ENCODE measurements at places on chromosomes 16 and 17. TPM values are rescaled to one million over a fixed set of nuclear protein-coding genes. Genes with fewer than 3 reads are reported as not detected.

DNA sequence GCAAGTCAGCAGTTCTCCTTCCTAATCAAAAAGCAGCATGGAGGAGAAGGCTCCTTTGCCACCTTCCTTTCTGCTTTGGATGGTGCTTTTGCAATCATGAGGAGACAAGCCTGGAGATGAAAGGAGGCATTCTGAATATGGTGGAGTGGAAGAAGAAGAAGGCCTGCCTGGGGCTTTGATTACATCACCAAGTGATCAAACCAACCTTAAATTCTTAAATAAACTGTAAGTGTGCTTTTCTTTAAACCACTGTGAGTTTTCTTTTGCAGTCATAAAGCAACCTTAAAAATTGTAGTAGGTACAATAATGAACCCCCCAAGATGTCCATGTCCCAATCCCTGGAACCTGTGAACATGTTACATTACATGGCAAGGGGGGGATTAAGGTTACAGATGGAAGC is 31.7 kb upstream of the IL21R start:
- DNase-seq = no peak

- DNase-seq = peak; percentile 63
These were observed 5.7 kb upstream of the RAB40B start for GRCh38 chr17:82703935-82704865.

DNA sequence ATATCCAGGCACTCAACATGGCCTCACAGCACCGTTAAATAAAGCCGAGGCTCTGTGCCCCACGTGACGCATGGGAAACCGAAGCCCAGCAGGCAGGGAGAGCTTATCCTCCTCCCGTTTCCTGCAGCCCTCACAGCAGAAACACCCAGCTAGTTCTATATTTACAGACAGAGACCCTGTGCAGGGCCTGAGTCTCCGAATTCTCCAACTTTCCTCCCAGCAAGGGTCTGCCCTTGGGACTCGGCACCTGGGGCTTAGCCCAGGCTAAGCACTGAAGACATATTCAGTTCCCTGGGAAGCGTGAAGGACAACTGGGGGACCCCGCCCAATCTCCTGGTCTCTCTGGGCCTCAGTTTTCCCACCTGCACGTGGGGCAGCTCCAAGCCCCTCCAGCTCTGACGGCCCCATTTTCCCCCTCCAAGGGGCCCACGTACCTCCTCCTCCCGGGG is 29.2 kb downstream of the TRPV3 start:
- no peak for DNase-seq

DNA sequence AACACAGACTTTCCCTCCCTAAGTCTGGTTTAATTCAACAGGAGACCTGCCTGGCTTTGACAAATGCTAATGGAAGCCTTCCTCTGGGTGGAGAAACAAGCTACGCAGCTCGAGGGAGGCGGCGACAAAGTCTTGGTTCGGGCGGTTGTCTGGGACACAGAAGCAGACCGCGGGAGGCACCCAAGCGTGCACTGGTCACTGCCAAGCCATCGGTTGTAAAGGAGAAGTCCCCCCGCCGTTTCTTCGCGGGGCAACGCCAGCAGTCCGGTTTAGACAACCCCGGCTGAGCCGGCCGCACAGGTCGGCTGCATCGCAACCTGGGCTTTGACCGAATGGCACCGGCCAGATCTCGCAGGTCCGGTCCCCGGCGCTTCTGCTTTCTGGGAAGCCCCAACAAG is 586 bp downstream of the GLYR1 start:
- DNase-seq = peak; percentile 52

DNA sequence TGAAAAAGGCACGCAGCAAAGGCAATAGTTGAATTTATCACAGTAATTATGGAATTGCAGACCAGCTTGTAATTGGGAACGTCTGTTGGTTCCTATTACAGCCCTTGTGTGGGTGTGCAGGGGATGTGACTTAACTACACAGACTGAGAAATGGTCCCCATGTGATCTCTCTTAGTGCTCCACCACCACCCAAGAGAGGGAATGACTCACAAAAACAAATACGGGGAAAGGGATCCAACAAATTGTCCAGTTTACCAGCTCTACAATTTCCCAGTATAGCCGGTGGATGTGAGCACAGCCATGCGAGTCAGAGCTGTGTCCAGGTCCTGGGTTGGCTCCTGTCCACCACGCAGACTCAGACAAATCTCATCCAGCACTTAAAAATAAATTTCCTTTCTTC is 337.9 kb downstream of the GRIN2A start:
- DNase-seq = no peak

DNA sequence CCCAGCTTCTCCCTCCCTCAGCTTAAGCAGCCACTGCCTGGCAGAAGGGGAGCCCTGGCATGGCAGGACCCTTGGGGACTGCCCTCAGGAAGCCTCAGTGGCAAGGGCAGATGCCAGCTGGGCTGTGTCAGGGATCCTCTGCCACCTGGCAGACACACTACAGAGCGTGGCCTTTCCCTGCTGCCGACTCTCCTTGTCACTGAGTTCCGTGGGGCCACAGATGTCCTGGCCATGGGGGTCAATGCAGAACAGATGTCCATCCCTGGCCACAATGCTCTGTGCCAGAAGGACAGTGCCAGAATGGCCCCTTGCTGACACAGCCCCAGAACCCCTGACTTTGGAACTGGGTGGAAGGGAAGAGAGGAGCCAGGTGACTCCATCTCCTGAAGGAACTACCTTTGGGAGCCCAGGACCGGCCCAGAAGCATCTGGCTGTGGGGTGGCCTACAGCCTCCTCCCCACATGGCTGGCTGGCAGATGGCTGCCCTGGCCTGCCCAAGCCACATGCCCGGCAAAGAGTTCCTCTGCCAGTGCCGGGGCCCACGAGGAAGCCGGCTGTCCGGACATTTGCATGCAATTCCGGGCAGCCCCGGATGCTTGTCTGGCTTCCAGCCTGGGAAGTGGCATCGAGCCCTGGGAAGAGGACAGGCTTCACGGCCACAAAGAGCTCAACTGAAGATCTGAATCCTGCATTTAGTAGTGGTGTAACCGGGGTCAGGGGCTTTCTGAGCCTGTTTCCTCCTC is 24.1 kb downstream of the NPTX1 start:
- DNase-seq = no peak

DNA sequence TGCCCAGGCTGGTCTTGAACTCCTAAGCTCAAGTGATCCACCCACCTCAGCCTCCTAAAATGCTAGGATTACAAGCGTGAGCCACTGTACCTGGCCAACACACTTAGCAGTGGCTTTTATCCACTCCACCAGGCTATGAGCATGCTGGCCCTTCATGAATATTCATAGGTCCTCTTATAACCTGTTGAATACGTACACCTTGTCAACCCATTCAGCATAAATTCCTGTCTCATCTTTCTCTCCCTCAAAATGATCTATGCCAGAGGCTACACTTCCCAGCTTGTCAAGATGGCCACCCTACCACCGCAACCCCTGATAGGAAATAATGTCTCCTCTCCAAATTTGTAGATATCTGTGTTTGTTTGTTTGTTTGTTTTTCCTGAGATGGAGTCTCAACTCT is 11.0 kb upstream of the ZG16 start:
- no peak for DNase-seq

DNA sequence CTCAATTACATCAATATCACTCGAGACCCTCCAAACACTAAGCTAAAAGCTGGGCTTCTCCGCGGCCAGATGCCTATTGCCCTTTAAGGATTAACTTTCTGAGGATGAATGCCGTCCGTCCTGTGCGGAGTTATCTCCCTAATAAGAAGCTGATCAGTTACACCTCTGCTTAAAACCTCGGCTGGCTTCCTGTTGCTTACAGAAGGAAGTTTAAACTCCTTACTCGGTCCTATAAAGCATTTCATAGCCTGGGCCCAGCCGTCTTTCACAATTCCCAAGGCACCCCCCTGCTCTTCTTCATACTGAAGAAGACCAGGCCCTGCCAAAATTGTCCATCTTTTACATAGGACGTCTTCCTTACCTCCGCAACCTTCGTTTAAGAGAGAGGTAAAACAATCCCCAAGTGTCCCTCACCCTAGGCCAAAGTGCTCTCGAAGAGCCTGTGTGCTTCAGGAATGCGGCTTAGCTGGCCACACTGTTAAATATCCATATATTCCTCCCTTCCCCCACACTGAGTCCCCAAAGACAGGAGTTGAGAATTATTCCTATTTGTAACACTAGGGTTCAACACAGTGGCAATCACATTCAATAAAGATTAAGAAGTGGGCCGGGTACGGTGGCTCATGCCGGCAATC is 112.6 kb upstream of the IRX5 start:
- no peak for DNase-seq

DNA sequence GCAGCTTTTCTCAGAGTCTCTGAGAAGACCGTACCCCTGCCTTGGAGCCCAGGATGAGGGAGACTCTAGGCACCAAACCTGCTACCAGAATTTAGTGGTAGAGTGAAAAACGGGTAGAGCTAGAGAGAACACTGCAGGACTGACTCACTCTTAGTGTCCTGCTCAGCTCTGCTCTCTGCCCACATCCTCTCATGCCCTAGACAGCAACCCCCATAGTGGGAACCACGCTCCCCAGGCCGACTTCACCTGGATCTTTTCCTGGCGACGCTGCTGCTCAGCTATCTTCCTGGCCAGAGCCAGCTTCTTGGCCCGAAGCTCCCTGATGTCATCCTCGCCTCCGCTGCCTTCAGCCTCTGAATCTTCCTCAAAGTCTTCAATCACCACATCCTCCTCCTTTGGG is 26.7 kb downstream of the HIC1 start:
- no peak for DNase-seq

DNA sequence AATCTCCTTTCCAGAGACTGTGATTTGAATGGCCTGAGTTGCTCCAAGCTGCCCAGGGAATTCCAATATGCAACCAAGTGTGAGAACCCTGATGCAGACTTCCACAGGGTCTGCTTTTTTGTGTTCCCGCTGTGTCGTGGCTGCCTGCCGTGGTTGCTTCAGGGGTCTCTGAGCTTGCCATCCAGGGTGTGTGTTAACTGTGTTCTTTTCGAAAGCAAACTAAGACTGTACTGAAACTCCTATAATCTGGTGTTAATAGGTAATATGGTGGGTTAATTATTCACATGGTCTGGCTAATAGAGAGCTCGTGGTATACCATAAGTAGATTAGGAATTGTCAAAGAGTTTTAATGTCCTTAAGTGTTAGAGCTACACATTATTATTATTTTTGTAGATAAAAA is 20.7 kb downstream of the UBN1 start:
- no peak for DNase-seq

TOM1L1 gene
- total RNA-seq = 48.7 TPM

CDH16 gene
- 0.81 TPM for total RNA-seq

KRTAP1-5 gene
- not detected for total RNA-seq

CPNE7 gene
- 40.4 TPM for total RNA-seq

C16orf89 gene
- total RNA-seq = not detected

SPECC1 gene
- total RNA-seq = 123 TPM

CCT6B gene
- total RNA-seq = 1.5 TPM

TPSAB1 gene
- not detected for total RNA-seq

FUS gene
- total RNA-seq = 490 TPM

Measured in Caco-2 (cell line).